Effector CD4-positive, alpha-beta T cell (primary cell): ENCODE measurements at places on chromosomes 3 and 15.
A peak's percentile ranks its signal among the peaks of the same experiment; 100 is the strongest.

GRCh38 chr3:129030611-129031010, 29.5 kb downstream of the EFCC1 start:
- no peak for DNase-seq

GRCh38 chr3:157290766-157291165, 130.8 kb upstream of the CCNL1 start:
- no peak for DNase-seq

GRCh38 chr3:184186184-184186901, at the start of gene ABCF3:
ABCF3 (plus strand) TSS chr3:184186199; CDS start chr3:184186208, 9 bp downstream.
- no peak for DNase-seq

GRCh38 chr3:196501316-196502044, 2.1 kb downstream of the RNF168 start:
- DNase-seq = no peak

GRCh38 chr3:35071772-35072171, 567.6 kb upstream of the ARPP21 start:
- DNase-seq = no peak

DNA sequence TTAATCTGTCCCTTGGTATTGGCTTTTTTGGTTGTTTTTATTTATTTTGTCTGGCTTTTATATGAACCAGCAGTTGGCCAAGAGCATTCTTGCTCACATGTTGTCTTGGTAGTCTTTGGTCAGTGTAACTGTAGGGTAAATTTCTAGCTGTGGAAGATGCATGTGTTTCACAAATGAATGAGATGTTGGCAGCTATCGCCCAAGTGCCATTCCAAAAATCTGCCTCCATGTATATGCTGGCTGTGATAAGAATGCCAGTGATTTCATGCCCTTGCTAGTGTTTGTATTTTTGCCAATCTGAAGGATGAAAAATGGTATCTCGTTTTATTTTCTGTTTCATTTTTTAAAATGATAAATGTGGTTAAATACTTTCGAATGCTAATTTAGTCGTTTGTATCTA, 50.1 kb downstream of the TLNRD1 start:
- no peak for DNase-seq

GRCh38 chr3:60497902-60498301, 753.4 kb downstream of the FHIT start:
- no peak for DNase-seq

DNA sequence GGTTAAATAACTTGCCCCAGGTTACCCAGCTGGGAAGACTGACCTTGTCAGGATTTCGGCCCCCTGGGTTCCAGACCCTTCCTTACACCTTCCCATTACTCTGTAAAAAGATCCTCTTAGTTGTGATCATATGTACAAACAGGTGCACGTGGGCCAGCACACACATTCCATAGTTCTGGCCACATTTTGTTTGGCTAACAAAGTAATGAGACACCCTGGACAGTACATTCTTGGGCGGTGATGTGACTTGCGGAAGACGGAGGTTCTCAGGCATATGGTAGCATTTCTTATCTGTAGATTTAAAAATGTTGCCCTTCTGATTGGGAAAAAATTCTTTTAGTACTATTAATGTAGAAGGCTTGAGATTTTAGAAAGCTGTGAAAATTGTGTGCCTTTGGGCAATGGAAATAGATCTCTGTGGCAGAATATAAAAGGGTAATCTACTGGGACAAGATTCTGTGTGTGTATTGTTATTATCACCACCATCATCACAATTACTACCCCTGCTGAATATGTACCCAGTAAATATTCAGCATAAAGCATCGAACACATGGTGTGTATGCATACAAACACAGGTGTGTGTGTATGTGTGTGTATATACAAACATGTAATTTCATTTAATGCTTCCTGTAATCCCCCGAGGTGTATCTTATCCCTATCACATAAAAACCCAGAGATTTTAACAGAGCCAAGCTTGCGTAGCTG, 205.4 kb upstream of the UBE2E1 start:
- no peak for DNase-seq

- no peak for DNase-seq
These were observed 326.8 kb downstream of the TUSC7 start for GRCh38 chr3:117036259-117036799.

- DNase-seq = no peak
These were observed 667 bp upstream of the ACOX2 start for GRCh38 chr3:58537412-58538301.

DNA sequence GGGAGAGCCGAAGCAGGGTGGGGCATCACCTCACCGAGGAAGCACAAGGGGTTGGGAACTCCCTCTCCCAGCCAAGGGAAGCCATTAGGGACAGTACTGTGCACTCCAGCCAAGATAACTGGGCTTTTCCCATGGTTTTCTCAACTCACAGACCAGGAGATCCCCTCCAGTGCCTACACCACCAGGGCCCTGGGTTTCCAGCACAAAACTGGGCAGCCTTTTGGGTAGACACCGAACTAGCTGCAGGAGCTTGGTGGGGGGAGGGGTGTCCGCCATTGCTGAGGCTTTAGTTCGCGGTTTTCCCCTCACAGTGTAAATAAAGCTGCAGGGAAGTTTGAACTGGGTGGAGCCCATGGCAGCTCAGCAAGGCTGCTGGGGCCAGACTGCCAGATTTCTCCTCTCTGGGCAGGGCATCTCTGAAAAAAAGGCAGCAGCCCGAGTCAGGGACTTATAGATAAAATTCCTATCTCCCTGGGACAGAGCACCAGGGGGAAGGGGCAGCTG, 129.6 kb upstream of the LMCD1 start:
- no peak for DNase-seq

DNA sequence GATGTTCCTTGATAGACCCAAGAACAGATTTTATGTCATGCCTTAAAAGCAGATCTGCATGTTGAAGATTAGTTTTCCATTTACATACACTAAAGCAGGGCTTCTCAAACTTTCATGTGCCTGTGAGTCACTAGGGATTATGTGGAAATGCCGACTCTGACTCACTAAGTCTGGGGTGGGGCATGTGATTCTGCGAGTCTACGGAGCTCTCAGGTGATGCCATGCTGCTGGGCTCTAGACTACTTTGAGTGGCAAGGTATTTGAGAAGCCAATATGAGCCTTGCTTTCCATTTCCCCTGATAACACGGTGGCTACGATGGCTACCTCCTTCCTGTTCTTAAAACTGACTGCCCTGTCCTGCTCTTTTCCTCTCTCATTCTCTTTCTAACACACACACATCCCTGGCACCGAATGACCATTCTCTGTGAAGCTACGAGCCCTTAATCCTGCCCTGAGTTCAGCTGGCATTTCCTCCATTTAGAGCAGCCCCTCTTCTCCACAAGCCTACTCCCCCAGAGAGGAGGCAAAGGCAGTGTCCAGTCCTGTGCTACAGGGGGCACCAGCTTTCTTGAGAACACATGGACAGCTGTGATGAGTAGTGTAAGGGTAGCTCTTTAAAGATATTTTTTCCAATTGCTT, 39.7 kb upstream of the PYGO1 start:
- no peak for DNase-seq

GRCh38 chr3:4748127-4748526, 231.1 kb upstream of the BHLHE40 start:
- DNase-seq = no peak

GRCh38 chr15:70299931-70300869, 202.5 kb upstream of the TLE3 start:
- peak; percentile 29 for DNase-seq

DNA sequence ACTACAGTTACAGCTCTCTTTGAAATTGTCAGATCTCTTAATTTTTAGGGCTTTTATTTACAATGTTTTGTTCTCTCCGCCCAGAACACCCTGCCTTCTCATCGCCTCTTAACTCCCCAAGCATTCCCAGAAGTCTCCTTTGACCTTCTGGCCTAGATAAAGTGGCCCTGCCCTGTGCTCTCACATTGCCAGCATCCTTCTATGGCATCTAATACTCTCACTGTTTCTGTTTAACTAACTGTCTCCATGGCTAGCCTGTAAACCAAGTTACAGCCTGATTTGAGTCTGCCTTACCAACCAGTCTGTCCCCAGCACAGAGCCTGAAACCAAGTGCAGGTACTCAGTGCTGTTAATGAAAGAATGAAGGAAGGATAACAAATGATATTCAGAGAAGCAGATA, 19.9 kb downstream of the COL8A1 start:
- DNase-seq = no peak

DNA sequence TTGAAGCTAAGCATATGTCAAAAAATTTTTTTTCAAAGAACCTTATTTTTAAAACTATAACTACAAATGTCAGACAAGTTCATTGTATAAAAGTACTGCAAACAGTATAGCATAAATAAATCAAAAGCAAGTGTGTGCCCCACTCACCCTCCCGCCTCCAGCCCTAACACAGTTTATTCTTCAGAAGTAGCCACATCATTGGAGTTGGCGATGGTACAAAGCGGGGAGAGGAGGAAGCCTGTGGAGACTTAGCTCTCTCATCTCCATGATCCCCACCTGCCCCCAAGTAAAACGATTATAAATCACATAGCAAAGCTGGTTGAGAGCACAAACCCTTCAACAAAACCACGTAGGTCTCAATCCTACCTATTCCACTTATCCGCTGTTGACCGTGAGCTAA, 33.6 kb downstream of the FOXP1 start:
- no peak for DNase-seq

- peak; percentile 27 for DNase-seq
These were observed 62.9 kb downstream of the FNDC3B start for GRCh38 chr3:172102123-172102882.

- no peak for DNase-seq
These were observed 357.6 kb downstream of the MCTP2 start for GRCh38 chr15:94588993-94589392.

DNA sequence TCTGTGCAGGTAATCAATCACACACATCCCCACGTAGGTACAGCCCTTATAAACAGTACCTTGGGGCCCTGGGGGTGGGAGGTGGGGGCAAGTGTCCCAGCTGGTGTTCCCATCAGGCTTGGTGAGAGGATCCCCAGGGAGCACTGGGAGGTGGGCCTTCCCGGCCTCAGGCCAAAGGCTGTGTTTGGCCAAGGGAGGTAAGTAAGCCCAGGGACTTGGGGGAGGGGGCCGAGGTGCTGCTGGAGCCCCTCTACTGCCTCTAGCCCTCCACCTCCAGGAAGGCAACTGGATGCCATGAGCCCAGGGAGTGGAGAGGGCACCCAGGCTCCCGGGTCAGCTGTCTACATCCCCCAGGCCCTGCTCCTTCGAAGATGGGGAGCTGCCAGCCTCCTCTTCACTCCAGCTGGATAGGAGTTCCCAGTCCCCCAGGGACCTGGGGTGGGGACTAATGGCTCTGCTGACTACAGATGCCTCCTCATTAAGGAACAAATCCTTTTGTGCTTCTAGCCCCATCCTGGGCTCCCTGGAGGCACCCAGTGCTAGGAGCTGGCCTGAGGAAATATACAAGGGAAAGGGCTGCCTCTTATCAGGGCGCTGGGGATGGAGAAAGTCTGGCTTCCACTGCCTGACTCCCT, 33.1 kb downstream of the RNU5B-1 start:
- no peak for DNase-seq

DNA sequence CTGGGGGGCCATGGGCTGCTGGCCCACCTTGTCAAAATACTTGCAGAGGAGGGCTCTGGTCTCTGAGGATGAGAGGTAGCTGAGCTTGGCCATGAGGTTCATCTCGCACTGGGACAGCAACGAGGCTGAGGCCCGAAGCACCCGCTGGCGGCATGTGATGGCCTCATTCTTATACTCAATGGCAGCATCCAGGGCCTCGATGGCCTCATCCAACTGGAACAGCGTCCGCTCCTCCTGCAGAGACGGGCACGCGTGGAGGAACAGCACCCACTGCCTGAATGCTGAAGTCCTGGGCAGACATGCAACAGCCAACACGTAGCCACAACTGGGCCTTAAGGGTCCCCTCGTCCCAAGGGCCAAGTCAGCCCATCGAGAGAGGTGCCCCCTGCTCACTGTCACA, 25.0 kb downstream of the KIF7 start:
- no peak for DNase-seq

DNA sequence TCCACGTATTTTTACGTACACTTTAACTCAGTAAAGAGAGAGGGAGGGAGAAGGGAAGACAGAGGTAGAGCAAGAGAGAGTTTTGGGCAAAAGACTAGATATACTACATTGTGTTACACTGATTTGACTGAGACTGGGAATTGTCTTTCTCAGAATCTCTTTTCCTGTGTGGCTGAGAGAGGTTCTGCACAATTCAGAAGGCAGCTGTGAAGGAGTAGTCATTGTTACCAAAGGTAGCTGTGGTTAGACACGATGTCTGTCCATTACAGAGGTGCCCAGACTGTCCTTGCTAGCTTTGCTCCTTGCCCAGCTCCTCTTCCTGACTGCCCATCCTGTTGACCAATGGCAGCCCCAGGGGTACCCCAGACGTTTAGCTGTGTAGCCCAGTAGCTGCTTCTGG, 577.5 kb upstream of the CBLB start:
- DNase-seq = no peak

DNA sequence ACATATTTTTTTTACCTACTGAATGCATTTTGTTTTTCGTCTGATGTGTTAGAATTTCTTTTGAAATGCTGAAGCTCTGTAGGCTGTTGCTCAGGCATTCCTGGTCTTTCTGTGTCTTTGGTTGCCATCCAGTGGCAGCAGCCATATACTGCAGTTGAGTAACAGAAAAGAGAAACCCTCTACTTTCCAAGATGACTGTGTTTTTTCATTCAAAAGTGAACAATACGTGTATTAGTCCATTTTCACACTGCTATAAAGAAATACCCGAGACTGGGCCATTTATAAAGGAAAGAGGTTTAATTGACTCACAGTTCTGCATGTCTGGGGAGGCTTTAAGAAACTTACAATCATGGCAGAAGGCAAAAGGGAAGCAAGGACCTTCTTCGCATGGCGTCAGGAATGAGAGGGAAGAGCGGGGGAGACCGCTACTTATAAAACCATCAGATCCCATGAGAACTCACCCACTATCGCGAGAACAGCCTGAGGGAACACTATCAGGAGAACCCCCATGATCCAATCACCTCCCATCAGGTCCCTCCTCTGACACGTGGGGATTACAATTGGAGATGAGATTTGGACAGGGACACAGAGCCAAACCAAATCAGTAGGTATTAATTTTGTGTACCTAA, 4.7 kb upstream of the GOLGA8B start:
- DNase-seq = peak; percentile 47
